HL-60 (cell line): ENCODE measurements at places on chromosomes 12 and 14.
A peak's percentile ranks its signal among the peaks of the same experiment; 100 is the strongest.

DNA sequence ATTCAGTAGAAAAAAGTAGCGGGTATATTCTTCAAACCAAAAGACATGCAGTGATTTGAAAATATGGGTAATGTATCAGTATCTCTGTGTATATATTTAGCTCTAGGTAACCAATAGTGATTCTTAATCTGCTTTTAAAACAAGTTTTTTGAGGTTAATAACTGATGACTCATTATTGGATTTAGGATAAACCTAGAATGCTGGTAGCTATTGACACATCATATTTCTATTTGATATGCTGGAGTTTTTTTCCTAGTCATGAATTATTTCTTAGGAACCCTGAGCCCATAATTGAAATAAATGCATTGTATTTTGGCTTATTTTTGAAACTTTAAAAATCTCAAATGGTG, 15.5 kb downstream of the ARF6 start:
- DNase-seq = no peak

- no peak for DNase-seq
Measured at GRCh38 chr12:96241846-96242256, 47.7 kb downstream of the ELK3 start.

- DNase-seq = no peak
Measured at GRCh38 chr12:103821773-103822172, 19.3 kb downstream of the NT5DC3 start.

GRCh38 chr14:82251494-82251893, 717.8 kb upstream of the SEL1L start:
- DNase-seq = no peak

- DNase-seq = no peak
Measured at GRCh38 chr12:26204612-26205289, 9.4 kb downstream of the SSPN start.

DNA sequence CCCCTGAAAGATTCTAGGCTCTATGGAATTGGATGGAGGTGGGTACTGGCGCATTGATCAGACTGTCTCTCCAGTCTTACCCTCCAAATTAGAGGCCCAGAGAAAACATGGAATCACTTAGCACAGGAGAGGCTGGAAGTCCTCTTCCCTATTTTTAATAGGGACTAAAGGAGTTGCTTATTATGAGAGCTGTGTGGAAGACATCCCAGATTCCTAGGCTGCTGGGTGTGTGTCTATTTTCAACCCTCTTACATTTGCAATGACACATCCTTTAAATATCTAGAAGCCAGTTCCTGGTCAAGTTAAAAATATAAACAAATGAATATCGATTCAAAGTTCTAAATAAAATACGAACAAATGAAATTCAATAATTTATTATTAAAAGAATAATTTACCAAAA, 58.3 kb upstream of the ARID2 start:
- no peak for DNase-seq

DNA sequence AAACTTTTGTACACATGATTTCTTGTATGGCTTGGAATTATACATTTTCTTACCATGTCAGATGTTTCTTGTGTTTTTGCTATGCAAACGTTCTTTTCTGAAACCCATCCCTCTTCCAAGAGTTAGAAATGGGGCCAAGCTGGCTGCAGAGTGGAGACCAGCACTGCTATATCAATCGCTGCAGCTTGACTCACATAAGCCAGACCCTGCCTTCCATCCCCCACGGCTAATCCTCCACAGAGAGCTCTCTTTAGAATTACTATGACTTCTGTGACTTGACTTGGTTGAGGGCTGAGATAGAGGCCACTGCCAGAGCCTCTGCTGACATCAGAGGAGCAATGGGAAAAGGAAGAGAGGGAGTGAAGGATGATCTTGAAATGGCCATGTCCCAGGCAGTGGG, 147.9 kb downstream of the DACT1 start:
- no peak for DNase-seq

DNA sequence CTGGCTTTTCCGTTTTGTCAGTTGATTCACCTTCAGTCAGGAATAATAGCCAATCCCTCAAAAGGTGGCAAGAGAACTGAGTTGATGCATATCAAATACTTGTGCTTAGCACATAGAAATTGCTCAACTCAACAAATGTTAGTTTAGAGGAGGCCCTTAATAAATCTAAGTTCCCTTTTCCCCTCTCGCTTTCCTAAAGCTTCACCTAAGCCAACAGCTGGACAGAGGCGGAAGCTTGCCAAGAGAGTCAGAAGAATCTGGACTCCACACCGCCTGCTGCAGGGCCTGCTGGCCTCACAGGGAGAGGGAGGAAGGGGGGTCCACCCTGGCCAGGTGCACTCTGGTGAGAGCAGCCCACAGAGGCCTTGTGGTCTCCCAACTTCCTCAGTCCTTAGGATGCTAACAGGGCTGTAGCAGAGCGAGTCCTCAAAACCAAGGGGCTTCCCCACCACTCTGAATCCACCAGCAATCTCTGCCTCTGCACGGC, 213.1 kb downstream of the CHST11 start:
- DNase-seq = peak; percentile 97
